Activated CD4-positive, alpha-beta T cell treated with anti-CD3 and anti-CD28 coated beads for 4 hours (primary cell): ENCODE measurements at places on chromosomes 16 and 17.

DNA sequence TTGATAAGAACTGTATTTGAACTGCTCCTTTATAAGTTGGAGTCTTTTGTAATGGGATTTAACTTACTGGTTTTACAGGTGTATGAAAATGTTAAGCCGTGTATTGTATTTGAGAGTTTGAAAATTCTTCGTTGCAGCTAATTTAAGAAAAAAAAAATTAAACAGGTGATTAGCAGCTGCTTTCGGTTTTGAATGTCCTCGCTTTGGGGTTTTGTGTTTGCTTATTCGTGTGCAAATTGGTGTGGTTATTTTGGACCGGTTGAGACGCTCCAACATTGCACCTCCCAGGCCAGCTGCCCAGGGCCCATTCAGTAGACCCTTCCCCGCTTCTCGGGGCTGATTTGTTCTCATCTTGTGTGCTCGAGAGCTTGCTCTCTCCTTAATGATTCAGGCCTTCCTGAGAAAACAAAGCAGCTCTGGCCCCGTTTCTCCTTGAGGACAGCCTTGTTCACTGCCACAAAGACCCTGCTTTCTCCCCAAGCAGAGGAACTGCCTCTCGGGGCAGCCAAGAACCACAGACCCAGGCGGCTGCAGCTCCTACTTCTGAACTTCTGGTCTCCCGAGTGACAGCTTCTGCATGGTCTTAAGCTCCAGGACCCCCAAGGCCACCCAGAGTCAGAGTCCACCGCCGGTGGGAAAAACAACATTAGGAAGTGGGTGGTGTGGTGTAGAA is 100.5 kb downstream of the MSI2 start:
- no peak for DNase-seq

GRCh38 chr17:3645310-3645709 is 8.8 kb downstream of the CTNS start:
- no peak for DNase-seq

DNA sequence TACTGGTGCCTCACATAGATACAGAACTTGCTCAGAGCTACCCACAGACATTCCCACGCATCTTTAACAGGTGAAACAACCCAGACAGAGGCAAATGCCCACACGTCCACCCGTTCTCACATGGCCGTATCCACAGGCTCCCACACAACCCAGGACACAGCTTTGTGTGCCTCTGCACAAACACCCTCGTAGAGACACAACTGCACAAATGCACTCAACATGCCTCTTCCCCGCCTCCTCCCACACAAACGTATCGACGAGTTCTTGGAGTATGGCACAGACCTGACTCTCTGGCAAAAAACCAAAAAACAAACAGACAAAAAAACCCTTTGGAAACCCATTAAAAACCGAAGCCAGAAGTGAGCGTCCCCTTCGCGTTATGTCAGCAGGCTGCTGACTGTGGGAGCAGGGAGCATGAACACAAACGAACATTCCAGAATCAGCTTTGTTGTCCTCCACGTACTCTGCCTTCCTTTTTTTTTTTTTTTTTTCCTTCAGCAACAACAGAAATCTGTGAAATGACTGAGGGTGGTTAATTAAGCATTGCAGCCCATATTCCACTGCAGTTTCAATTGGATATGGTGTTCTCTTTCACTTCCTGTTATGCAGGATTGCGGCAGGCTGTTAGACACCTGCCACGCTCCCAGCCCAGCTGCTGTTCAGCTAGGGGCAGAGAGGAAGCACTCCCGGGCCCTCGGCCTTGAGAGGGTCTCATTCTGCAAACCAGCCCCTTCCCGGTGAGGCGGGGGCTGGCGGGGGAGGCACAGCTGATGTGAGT is 313.7 kb downstream of the MAF start:
- no peak for DNase-seq

- DNase-seq = no peak
Observed at GRCh38 chr16:79437764-79438751, 162.5 kb downstream of the MAF start.

DNA sequence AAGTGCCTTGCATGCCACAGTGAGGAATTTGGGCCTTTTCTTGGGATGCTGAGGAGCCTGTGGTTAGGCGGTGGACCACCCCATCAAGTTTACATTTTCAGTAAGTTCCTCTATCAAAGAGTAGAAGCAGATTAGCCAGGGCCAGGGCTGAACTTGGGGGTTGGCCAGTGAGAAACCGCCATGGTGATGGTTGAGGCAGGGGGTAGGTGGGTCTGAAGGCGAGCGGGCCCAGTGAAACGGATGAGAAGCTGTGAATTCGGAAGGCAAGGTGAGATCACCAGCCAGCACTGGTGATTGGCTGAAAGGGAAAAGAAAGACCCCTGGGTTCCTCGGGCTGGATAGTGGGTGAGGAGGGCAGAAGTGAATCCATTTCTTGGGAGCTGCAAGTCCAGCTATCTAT is 311.4 kb downstream of the CBLN1 start:
- DNase-seq = no peak

GRCh38 chr16:31265329-31266245 is 5.8 kb downstream of the ITGAM start:
- peak; percentile 72 for DNase-seq

DNA sequence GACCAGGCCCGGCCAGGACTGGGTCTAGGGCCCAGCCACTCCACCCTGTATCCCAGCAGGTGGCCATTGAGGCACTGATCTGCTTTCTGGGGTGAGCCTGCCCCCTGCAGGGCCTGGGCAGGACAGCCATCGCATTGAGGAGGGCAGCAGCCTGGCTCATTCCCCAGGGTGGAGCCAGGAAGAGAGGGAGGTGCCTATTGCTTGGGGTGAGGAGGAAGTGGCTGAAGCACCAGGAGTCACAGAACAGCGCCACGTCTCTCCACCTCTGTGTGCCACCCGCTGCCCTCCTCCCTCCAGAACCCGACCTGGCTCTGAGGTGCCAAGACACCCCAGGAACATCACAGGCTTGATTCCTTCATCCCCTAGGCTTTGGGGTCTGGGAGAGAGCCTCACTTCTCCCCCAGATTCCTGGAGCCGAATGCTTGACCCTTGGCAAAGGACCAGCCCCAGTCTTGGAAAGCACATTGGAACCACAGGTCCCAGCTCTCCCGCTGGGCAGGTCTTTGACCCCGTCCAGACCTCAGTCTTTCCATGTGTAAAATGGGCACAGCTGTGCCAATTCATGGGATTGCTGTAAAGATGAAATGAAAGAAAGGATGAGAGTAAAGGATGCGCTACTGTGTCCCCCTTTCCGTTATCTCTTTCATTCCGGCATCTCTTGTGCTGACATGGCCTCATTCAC is 7.2 kb upstream of the KRT36 start:
- peak; percentile 45 for DNase-seq

DNA sequence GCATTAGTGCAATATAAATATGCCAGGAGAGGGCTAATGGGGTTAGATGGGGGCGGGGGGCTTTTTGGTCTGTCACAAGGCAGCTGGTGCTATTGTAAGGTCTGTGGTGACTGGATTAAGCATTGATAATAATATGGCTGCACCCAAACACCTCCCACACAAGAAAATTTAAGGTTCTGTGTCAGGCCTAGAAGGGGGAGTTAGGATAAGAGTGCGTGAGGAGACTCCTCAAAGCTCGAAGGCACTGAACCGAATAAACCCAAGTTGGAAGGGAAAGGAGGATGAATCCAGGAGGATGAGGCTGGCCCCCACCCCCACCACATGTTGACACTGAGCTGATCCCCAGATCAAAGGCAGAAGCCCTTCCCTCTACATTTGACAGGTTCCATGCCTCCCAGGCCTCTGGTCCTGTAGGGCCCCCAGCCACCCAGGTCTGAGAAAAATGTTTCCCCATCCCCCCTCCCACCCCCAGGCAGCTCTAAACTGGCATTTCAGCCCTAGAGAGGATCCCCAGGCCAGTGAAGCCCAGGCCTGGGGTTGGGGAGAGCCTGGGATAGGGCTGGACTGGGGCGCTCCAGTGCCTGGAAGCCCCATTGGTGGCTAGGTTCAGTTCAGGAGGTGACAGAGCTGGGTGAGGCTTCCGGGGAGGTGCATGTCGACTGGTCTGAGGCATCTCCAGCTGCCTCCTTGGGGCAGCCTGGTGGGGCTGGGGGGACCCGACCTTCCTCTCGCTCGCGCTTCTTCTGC is 1.7 kb downstream of the HOXB1 start:
- no peak for DNase-seq

- DNase-seq = peak; percentile 57
Observed at GRCh38 chr17:48814504-48814903, 2.5 kb downstream of the TTLL6 start.

GRCh38 chr17:61756561-61756960 is 106.8 kb downstream of the BRIP1 start:
- DNase-seq = no peak

GRCh38 chr17:65324611-65325342 is 187.6 kb downstream of the RGS9 start:
- DNase-seq = no peak

DNA sequence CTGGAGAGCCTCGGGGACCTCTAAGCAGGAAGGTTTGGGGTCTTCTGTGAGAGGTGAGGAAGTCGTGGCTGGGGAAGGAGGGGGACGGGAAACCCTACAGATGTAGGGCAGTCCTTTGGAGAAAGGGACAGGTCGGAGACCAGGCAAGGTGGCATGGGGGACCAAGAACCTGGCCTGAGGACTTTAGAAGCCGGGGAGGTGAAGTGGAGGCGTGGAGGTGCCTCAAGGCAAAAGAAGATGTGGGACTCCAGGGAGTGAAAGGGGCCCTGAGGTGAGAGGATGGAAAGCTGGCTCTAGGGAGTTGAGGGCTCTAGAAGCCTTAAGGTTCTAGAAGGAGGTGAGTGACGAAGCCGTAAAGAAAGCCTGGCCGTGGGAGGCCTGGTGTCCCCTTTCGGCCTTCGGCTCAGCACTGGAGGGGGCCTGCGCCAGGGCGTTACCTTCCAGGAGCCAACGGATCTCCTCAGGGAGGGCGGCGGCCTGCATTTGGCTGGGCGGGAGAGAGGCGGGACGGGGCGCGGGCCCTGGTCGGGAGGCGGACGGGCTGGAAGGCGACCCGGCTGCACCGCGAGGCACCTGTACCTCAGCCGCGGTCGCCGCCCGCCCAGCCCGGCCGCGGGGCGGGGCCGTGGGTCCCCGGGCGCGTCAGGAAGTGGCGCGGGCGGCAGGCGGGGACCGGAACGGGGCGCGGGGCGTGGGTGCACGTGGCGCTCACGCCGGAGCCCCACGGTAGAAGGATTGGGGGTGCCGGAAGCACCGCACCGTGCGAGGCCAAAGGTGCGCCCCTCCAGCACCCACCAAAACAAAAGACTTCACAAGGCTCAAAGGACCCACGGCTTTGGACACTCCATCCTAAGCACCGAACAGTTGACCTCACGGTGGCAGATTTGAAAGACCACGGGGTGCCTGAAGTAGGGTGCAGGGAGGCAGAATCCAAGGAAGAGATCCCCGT is at the start of gene SKAP1:
Gene SKAP1 (minus strand): TSS at position 577 of the 949 bp plus-strand sequence.
- DNase-seq = peak; percentile 67

DNA sequence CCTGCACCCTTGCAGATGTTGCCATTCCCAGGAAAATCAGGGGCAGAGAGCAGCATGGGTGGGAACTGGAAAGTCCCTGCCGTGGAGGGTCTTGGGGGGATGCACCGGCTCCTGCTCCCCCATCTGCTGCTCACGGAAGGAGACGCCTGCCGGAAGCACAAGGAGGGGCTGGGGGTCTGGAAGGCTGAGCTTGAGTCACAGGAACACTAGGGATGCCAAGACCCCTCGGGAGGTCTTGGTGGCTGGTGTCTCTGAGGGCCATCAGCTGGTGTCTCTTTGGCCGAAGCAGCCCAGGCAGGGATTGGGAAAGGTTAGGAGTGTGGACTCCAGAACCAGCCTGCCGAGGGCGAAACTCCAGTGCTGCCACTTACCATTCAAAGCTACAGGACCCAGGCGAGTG is 29.4 kb upstream of the GNA13 start:
- DNase-seq = no peak

- DNase-seq = no peak
Observed at GRCh38 chr17:70086516-70086915, 11.5 kb downstream of the KCNJ16 start.

DNA sequence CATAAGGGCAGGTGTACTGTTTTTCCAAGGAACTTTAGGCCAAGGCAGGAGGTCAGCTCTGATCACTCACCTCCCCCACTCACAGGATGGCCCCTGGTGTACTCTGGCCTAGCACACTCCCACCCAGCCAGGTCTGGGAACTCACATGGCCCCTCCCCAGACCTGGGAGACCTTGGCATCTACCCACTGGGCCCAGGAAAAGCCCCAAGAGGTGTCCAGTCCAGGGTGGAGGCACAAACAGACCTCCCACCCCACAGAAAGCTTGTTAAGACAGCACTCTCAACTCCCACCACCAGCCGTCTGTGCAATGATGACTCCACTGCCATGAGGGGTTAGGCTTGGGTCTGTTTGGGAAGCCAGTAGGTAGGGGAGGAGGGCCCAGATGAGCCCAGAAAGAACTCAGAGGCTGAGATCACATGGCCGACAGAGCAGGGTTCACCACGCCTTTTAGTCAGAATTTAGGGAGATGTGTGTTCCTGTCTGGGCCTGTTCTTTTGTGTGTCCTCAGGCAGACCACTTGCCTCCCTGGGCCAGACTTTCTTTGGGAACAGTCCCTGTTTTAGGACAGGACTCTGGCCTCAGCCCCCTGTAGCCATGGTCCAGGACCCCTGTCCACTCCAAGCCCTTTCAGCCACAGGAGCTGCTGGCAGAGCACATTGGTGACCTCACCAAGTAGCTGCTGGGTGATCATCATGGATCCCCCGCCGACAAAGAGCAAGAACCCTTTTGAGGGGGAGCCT is 12.1 kb upstream of the CBFB start:
- DNase-seq = no peak

DNA sequence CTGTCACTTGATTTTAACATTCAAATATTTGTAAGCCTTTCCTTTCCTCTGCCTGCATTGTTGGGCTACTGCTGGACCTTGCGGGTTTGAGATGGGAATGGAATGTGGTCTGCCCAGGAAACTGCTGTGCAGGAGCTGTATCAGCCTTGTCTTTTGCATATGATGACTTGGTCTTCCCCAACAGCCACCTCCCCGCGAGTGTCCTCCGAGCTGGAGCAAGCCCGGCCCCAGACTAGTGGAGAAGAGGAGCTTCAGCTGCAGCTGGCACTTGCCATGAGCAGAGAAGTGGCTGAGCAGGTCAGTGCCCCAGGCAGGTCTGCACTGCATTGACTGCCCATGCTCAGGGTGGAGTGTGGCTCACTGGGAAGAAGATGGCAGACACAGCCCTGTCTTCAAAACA is 52.8 kb downstream of the B9D1 start:
- no peak for DNase-seq

DNA sequence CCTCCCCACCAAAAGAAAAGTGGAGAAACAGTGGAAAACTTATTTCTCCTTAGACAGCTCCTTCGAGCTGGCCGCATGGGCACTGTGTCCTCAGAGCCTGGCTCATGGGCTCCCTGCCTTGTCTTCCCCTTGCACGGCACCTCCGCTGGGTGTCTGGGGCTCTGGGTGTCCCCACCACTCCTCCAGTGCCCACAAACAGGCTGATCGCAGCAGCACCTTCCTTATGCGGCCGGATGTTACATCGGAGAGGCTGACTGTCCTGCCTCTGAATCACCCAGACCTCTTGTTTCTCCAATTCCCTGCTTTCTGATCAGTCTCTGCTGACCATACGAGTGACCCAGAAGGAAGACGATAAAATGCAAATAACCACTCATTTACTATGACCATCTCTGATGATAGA is 121.7 kb downstream of the SLC39A11 start:
- no peak for DNase-seq
